ENCODE measurements at places on chromosomes 3 and 15. TPM values are rescaled to one million over a fixed set of nuclear protein-coding genes. Genes with fewer than 3 reads are reported as not detected.

DNA sequence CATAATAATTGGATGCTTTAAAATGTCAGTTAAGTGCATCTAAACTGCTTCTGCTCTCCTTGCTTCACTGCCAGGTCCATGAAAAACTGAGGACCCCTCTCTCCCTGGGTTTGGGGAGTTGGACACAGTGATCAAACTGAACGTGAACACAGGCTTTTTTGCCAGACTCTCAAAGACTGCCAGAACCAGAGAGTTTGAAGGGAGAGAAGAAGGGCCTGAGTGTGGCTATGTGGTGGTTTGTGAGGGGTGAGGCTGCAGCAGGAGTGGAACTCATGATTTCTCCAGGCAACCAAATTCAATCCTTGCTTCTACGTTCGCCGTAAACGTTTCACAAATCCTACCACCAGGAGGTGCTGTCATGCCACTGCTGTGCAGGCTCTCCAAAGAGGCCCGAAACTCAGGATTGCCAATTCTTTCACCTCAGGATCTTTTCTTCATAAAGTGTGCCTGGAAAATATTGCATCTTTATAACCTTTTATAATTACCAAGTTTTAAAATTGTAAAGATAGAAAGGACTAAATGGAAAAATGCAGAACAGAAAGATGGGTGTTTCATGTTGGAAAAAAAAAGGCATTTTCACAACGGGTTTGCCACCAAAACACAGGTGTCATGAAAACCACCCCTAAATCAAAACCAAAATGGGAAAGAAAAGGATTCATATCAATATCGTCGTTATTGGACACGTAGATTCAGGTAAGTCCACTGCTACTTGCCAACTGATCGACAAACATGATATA, 19.7 kb downstream of the TM4SF4 start:
- peak; percentile 89 for DNase-seq
- no peaks in the 10 kb centered on the region for H3K27me3 ChIP-seq
- no peak overlapping the region for H3K4me3 ChIP-seq
- H3K36me3 ChIP-seq = no peaks in the 10 kb centered on the region

DNA sequence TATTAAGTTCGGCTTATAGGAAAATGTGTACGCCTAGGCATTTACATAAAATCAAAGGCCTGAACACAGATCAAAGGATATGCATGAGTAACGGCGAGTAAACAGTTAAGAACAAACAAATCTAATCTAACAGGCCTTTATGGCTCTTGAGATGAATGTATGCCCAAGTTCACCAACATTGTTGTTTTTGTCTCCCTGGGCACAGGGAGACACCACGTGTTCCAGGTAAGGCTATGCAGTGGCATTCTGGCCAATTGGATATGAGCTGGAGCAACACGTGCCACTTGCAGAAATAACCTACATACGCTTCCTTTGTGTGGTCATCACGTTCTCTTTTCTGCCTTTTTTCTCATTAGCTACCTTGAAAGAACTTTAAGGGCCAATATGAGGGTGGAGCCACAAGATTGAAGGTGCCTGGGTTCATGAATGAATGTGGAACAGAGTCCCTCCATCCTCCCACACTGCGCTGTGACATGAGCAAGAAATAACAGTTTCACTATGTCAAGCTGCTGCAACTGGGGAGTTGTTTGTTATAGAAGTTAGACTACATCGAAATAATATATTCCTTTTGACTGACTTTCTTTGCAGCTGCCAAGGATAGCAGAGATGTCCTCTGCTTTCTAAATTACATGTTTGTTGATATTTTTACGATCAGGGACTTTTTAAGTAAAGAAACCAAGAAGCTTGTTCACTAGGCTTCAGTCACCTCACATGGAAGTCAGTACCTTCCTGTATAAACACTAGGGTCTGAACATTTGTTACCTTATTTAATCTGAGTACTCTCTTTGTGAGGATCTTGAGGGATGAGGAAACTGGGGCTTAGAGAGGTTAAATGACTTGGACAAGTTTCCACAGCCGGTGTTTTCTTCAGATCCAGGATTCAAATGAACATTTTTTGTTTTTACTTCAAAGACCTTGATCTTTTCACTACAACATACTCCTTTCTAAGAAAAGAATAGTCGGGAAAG, 427.5 kb upstream of the TBL1XR1 start:
- H3K27me3 ChIP-seq = no peaks in the 10 kb centered on the region
- H3K27ac ChIP-seq = peak overlapping the region; percentile 29
- no peak overlapping the region for H3K4me3 ChIP-seq
- H3K4me1 ChIP-seq = peaks cover 72% of the 10 kb centered on the region

DNA sequence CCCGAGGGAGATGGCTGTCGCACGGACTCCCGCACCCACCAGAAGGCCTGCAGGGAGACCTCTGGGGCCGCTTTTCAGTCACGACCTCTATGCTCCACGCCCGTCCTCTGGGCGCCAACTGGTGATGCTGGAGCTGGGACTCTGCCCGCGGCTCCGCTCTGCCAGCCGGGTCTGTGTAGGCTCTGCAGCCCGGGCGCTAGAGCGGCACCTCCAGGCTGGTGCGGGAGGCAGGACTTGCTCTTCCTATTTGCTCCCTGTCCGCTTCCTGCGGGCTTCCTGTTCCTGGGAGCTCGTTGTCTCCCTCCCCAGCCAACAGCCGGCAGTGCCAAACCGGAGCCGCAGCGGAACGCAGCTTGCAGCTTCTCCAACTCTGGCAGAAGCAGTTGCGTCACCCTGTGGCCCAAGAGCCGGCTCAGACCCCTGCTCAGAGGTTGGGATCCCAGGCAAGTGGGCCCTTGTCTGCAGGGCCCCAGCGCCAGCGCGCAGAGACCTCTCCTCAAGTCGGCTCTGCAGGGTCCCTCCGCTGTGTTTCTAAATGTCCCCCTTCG, 285.9 kb downstream of the XXYLT1 start:
- no peak overlapping the region for H3K27ac ChIP-seq
- DNase-seq = peak; percentile 79
- no peaks in the 10 kb centered on the region for H3K4me1 ChIP-seq
- H3K4me3 ChIP-seq = no peak overlapping the region
- H3K36me3 ChIP-seq = peaks cover 4% of the 10 kb centered on the region

GPR15 gene
- total RNA-seq = not detected

NECTIN3 gene
- 75.5 TPM for total RNA-seq

CYP8B1 gene
- not detected for total RNA-seq

SPTBN5 gene
- total RNA-seq = 3.0 TPM

All from osteocyte (in vitro differentiated cells).